SIG-M5 (cell line): ENCODE measurements at places on chromosomes 3 and 15.

- DNase-seq = no peak
Observed at GRCh38 chr3:12796171-12797123, at the start of gene CAND2. Gene CAND2 (plus strand): TSS chr3:12796680. CDS start chr3:12796721, 41 bp downstream.

- DNase-seq = no peak
Observed at GRCh38 chr15:42401544-42402454, 42.5 kb downstream of the CAPN3 start.

- DNase-seq = no peak
Observed at GRCh38 chr3:39780352-39780751, 29.1 kb upstream of the MYRIP start.

- DNase-seq = no peak
Observed at GRCh38 chr3:17508180-17508752, 234.2 kb downstream of the TBC1D5 start.

DNA sequence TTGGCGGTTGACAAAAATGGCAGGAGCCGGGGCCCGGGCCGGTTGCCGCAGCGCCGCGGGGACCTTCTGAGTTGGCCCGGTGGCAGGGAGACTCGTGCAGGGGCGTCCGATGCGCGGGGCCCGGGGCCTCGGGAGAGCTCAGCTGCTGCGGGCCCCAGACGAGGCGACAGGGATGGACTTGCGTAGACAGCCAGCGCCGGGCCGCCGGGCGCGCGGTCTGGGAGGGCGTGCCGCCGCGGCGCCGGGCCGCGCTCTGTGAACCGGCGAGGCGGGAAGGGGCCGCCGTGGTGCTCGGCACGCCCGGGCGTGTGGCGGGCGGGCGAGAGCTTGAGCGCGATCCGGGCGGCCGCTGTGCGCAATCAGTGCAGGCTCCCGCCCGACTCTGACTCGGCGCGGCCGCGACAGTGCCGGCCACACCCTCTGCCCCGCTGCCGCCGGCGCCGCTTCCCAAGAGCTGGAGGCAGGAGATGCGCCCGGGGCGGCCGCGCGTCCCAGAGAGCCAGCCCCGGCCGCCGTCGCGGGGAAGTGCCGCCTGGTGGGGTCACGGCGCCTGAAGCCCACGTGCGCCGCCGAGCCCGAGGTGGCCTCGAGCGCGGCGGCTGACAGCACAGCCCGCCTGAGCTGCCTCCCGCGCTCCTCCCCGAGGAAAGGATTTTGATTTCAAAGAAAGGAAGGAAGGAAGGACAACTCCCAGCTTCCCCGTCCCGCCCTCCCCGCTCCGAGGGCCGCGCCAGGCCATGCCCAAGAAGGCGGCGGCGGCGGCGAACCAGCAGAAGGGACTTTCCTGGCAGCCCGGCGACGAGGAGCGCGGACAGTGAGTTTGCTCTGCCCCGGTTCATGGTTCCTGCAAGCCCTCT is 657 bp downstream of the TLNRD1 start:
- no peak for DNase-seq
